ENCODE measurements at places on chromosomes 2 and 18.
A peak's percentile ranks its signal among the peaks of the same experiment; 100 is the strongest.

GRCh38 chr2:154489266-154489858 is 209.1 kb upstream of the KCNJ3 start:
- no peak for DNase-seq

DNA sequence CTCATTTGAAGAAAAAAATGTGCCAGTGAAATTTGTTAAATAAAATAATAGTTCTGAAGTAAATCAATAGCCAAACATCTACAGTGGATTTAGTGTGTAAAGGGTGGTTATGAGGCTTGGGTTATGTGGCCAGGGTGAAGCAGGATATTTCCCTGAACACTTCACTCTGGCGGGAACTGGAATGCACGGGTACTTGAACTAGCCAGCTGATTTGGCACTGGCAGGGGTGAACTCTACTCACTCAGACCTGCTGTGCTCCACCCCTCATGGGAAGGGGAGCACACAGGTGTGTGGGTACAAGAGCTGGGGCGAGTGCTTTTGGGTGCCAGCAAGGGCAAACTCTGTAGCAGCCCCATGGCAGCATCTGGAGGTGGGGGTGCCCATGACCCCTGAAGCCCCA is 278.2 kb downstream of the CALCRL start:
- DNase-seq = no peak

DNA sequence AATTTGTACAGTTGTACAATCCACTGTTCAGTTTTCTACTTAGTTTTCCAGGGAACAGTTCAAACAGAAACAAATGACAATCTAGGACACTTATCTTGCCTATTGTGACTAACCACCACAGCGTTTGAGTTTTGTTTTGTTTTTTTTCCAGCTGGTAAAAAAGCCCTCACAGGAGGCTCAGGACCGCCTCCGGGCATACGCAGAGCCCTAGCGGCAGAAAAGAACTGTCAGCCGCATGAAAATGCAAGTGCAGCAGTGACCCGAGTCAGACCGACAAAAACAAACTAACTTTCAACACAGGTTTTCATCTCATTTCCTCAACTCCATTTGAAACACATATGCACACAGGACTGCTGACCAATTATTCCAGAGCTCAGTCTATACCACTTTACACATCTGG is 68.6 kb downstream of the STEAP3 start:
- no peak for DNase-seq

GRCh38 chr18:74791501-74792194 is 194.0 kb downstream of the ZNF407 start:
- DNase-seq = no peak

GRCh38 chr2:26349690-26350089 is 3.1 kb upstream of the ADGRF3 start:
- no peak for DNase-seq

DNA sequence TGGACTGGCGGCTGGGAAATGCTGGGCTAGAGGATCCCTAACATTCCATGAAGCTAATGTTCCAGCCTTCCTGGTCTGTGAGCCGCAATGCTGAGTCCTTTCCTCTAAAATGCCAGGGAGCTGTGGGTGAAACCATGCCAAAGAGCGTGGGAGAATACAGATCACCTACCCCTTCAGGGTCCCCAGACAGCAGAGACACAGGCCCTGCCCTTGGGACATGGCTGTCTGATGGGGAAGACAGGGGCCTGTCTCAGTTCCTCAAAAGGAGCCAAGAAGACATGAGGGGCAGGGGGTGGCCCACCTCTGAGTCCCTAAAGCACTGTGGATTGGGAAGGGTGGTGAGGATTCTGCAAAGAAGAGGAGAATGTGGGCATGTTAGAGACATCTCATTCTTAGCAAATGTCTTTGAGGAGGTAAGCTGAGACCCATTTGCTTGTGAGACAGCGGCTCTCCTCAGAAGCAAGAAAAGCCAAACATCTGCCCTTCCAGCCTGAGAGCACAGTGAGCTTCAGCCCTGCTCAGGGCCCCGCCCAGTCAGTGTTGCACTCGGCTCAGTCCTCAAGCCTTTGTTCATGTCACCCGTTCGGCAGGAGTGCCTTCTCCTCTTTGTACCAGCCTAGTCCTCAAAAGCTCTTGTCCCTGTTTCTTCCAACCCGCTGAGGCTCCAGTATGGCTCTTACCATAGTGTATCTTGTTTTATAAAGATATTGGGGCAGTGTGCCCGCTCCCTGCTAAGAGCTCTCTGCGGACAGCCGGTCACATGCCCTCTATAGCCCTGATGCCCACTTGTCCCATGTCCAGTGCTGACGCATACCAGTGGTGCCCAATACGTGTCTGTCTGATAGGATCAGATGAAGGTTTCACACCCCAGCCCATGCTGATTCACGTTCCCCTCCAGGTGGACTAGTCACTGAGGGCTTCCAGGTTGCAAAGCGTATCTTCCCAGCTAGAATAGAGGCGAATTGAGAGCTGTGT is 286.2 kb downstream of the CYP26B1 start:
- no peak for DNase-seq

GRCh38 chr2:241739651-241740050 is 5.2 kb downstream of the D2HGDH start:
- no peak for DNase-seq

DNA sequence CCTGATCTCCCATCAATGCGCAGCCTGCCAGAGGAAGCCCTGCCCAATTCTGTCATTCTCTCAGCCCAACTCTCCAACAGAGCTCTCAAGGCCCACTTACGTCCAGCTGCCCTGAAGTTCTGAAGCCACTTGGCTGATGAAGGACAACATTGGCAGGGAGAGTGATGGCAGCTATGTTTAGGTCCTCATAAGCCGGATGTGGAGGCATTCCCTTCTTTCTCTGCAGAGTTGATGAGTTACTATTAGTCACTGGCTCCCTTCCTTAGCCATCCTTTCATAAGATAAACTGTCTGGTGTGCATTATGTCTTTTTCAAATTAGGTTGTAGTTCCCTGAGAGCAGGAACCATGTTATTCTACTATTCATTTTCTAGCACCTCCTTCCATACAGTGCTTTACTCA is 22.5 kb upstream of the TACR1 start:
- no peak for DNase-seq

DNA sequence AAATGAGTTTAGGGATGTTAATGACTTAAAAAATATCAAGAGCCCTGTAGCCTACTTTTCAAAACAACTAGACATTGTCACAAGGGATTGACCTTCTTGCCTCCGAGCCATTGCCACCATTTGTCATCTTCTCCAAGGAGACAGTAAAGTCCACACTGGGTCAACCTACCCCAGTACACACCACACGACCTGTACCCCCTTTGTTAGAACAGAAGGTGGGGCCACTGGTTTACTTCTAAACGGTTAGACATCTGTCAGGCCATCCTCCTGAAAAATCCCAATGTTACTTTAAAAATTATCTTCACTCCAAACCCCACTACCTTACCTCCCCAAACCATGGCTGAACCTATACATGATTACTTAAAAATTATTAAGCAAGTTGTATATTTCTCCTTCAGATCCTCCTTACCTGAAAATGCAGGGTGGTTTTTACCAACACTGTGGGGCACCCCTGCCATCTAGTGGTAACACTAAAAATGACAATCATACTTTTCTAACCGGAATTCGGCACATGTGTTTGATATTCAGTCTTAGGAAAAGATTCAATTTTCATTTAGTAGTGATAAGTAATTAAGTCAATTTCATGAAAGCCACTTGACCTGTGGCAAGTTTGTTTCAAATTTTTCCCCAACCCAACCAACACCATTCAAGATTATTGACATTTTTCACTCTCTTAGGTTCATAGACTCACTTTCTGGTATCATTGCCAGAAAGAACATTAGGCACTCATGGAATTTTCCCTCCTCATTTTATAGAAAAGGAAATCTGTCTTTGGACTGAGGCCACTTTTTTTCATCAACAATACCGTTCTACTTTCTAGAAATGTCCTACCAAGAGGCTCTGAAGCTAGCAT is 265.3 kb upstream of the PKDCC start:
- no peak for DNase-seq

DNA sequence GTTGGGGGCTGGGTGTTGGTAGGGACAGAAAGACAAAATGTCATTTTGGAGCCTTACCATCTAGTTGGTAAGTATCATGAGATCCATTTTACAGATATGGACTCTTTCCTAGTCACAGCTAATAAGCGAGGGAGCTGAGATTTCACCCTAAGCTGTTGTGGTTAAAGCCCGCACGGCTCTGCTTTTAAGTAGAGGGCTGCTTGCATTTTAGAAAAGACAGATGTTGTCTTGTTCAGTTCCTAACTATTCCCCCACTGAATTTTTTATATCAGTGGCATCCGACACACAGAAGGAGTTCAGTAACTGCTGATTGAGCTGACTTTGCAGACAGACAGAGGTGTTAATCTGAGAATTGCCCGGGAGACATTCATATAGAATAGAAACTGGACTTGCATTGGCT is 3.7 kb downstream of the QPCT start:
- no peak for DNase-seq

- DNase-seq = no peak
Observed at GRCh38 chr2:69744456-69744855, 2.5 kb downstream of the ANXA4 start.

GRCh38 chr2:215811409-215812345 is 201.7 kb downstream of the MREG start:
- peak; percentile 77 for DNase-seq

DNA sequence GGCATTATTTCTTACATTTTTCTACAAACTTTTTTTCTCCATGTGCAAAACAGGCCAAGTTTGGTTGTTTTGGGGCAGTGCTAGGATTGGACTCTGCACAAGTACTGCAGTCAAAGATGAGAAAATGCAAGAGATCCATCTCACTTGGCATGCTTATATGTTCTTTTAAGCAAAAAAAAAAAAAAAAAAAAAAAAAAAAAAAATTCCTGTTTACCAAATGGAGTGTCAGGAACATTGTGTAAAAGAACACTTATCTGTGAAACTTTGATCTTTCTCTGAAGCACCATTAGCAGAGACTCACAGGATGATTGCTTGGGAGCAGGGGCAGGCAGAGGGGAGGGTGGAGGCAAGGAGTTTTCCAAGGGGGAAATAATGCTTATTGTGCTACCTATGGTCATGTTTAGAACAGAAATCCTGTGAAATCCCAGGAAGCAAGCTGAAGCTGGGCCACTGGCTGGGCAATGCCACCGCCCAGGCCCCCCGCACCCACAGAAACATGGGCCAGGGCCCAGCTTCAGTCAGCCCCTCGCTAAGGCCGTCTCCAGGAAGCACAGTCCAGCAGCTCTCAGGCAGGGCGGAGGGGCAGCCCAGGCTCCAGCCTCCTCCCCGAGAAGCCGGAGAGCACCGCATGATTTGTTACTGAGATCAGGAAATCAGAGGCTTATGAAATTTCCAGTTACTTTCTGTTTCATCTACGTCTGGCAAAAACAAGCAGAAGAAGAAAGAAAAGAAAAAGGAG is 229.4 kb downstream of the ZNF516 start:
- no peak for DNase-seq

- DNase-seq = no peak
Observed at GRCh38 chr2:178895171-178895570, 87.9 kb upstream of the TTN start.

- no peak for DNase-seq
Observed at GRCh38 chr2:19141234-19142004, 217.0 kb downstream of the OSR1 start.

DNA sequence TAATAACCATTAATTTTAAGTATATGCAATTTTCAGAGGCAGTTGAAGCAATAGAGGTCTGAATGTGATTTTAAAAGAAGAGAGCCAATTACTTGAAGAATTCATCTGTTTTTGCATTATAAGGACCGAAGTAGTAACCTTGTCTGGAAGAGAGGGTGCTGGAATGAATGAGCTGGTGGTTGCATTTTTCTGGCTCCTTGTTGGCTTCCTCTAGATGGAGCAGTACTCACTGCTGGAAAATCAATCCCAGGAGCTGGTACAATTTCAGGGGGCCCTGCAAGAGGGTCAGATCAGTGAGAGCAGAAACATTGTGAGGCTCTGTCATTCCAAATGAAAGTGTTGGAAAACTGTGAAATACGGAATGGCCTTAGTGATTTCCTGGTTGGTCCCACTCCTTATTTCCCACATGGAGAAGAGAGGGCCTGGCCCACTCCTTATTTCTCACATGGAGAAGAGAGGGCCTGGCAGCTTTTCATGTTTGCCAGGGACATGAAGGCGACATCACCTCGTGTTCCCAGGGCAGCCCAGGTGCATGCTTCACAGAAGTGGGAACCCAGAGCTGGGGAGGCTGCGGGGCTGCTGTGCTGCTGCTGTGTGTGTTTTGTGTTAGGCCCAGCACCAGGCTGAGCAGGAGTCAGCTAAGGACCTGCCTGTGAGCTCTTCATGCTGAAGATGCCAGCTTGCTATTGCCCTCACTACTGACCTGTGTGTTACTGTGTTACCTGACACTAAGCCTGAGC is 197.4 kb downstream of the SNTG2 start:
- no peak for DNase-seq

- DNase-seq = no peak
Observed at GRCh38 chr18:63850020-63850419, 37.5 kb upstream of the SERPINB2 start.

DNA sequence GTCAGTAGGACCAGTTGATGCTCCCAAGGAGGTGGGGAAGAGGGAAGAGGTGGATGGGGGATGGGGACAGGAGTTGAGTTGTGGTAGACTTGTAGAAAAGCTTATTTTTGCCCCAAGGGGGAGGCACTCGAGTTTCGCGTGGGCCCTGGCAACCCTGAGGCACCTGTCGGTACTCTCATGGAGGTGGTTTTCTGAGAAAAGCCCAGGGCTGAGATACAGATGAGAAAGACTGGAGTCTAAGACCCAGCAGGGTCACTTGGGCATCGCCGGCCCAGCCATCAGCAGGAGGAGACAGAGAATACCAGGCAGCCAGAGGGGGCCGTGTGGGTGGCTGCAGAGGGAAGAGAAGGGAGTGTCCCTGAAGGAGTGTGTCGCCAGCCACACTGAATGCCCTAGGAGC is 57.7 kb upstream of the HPCAL1 start:
- DNase-seq = no peak

GRCh38 chr2:167215595-167215994 is 327.3 kb downstream of the XIRP2 start:
- DNase-seq = no peak

- DNase-seq = no peak
Observed at GRCh38 chr2:232835687-232836208, 34.3 kb upstream of the SNORC start.

DNA sequence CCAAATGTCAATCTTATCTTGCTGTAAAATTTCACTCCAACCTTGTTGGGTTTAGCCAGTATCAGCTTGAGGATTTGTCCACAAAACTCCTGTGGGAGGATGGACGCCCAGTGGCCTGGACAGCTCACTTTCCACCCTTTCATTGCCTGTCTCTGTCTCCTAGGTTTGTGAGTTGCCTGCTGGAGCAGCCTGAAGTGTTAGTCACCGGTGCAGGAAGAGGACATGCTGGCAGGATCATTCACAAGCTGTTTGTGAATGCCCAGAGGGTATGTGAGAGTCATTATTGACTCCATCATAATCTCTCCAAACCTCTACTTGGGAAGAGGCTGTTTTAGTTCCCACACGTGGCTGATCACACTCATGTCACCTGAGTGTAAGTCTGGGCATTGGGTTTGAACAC is 112.3 kb downstream of the RAB3GAP1 start:
- no peak for DNase-seq

GRCh38 chr2:96256611-96257113 is 9.1 kb downstream of the TMEM127 start:
- DNase-seq = no peak

Measured in GM12864 (cell line).